ENCODE measurements at places on chromosomes 3 and 15.
A peak's percentile ranks its signal among the peaks of the same experiment; 100 is the strongest.

DNA sequence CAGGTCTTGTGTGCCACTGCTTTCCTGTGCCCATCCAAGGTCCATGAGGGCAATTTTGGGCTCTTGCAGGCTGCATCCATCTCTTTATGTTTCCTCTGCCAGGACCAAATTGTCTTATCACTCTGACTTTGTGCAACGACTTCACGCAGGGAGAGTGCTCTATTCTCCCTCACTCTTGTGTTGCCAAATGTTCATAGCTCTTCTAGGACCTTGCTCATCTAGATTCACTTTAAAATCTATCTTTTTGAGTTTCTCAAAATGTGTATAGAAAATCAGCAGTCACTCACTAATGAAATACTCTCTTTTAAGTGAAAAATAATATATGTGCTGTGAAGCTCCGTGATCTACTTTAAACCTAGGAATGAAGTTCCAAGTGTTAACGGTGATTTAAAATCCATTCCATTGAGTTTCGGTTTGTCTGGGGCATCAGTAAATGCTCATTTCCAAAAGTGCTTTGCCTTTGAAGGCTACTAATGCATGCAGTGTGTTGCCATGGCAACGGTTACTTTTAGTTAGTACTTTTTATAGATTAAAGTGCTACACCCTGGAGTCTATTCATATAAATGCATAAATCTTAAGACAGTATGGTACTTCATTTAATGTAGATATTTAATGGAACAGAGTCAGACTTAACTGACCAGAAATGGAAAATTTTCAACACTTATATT is 46.6 kb upstream of the GOLGA8J start:
- no peak for DNase-seq

DNA sequence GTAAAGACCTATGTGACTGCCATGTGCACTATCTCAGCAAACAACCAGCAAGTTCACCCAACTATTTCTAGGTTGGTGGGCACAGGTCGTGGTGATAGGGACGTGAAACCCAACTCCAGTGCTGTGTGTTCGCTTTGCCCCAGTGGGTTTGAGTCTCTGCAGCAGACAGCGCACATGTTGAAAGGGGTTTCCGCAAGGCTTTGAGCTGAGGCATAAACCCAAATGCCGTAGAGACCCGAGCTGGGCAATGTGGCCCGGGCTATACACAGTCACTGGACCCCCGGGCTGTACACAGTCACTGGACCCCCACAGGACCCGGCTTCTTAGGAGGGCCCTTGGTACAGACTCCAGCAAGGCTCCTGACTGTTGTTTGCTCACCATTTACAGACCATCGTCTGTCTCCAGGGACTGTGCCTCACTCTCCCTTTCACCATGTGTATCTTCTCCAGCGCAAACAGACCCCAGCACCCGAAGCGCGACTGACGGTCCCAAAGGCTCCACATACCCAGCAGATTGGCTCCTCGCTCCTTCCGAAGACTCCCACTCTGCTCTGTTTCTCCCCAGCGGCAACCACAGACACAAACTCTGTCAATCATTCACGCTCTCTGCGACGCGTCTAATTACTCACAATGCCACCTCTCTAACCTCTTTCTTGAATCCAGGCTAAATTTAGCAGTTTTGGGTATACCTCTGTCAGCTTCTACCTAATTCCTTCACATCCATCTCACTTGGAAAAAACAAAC is 31.2 kb downstream of the PCSK6 start:
- no peak for DNase-seq

- DNase-seq, result no peak
These were observed 18.3 kb downstream of the TMEM62 start for GRCh38 chr15:43151688-43152087.

DNA sequence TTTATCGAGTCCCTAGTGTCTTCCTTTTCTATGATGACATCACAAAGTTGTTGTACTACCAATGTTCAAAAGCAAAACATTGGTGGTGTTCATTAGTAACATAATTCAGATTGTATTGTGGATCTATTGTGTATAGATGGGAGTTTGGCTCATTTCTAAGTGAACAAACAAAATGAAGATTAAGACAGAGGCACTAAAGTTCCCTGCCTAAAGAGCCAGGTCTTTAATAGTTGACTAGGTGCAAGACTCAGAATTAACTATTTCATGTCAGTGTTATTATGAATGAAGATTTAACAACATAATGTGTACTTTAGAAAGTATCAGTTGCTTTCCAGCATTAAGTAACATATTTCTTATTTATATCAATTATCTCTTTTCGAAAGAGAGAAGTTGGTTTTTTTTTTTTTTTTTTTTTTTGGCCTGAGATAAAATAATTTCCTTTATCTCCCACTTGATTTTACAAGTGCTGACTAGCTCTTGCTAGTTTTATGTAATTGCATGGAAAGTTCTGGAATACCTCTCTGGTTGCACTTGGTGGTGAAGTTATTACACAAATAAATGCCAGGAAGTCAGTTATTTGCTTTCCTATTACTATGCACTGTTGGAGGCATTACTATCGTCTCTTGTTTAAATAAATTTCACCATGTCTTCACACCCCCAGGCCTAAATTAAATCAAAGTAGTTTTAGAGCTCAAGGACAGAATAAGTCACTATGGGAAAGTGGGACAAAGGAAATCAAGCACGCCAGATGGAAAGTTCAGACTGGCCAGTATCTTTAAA is 48.7 kb downstream of the NAALADL2 start:
- DNase-seq, result no peak

- DNase-seq, result no peak
These were observed 139.0 kb downstream of the PGPEP1L start for GRCh38 chr15:98868564-98868963.

GRCh38 chr15:25407950-25408349 is 30.9 kb downstream of the UBE3A start:
- DNase-seq, result no peak

DNA sequence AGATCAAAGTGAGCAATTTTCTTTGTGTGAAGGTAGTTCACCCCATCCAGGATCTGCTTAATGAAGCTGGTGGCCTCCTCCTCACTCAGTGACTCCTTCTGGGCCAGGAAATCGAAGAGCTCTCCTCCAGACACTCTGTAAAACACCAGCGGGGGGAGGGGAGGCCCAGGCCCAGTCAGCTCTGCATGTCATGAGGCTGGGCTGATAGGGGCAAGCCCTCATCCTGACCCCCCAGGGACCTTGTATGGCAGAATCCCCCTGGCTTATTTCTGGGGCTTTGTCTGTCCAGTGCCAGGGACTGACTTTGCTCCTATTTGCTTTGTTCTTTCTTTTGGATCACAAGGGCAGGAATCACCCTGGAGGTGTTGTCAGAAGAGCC is 74.9 kb downstream of the DAPK2 start:
- DNase-seq, result no peak

GRCh38 chr3:51982838-51983577 is at the start of gene ACY1:
Gene ACY1 (plus strand): TSS chr3:51983535. CDS start chr3:51984065, 530 bp downstream.
- DNase-seq, result peak; percentile 46

DNA sequence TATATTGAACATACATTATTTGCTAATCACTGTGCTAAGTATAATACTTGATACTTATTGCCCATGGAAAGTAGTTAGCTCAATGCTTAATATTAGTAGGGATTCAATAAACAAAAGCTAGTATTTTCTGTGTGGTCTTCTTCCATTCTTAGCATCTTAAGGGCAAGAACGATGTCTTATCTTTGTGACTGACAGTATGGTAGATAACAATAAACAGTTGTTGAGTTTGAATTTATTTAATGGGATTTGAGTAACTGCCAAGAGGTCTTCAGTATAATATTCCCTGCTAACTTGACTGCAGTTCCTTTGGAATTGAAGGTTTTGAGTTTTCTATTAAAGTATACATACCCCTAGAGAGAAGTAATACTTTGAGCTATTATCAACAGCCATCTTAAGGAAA is 70.1 kb downstream of the ZNF609 start:
- DNase-seq, result no peak

GRCh38 chr15:62951481-62951880 is 91.1 kb upstream of the TPM1 start:
- no peak for DNase-seq

Measured in NCI-H2029 (cell line).